Kidney (tissue), 22 donors: ENCODE measurements at places on chromosomes 3 and 15. TPM values are rescaled to one million over a fixed set of nuclear protein-coding genes. Genes with fewer than 3 reads are reported as not detected.

HES1 gene
- 77.4 TPM for polyA plus RNA-seq

SNX33 gene
- 14.2 TPM for polyA plus RNA-seq

IGF2BP2 gene
- 7.7 TPM for polyA plus RNA-seq

PPARG gene
- polyA plus RNA-seq, result 19.0 TPM

NDUFB5 gene
- 290 TPM for polyA plus RNA-seq

SEMA3G gene
- polyA plus RNA-seq, result 28.2 TPM

DNA sequence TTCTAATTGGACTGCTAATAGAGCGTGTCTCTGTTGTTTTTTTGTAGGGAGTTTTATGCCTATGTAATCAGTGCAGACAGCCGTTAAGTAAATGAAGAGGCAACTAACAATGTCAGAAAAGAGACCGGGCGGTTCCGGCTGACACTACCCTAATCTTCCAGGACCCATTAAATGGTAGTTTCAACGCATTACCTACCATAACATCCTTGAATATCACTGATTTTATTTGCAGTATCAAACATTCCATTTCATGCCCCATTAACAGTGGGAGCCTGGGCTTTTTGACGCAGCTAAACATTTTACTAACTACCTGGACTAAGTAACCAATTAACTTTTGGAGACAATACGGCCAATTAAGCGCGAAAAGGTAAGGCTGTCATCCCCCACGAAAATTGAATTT is 832.9 kb upstream of the NR2F2 start:
- no peaks in the 10 kb centered on the region for H3K27me3 ChIP-seq
- H3K4me1 ChIP-seq, result no peaks in the 10 kb centered on the region
- no peak overlapping the region for H3K4me3 ChIP-seq
- H3K36me3 ChIP-seq, result no peaks in the 10 kb centered on the region
- peak; percentile 26 for DNase-seq

DNA sequence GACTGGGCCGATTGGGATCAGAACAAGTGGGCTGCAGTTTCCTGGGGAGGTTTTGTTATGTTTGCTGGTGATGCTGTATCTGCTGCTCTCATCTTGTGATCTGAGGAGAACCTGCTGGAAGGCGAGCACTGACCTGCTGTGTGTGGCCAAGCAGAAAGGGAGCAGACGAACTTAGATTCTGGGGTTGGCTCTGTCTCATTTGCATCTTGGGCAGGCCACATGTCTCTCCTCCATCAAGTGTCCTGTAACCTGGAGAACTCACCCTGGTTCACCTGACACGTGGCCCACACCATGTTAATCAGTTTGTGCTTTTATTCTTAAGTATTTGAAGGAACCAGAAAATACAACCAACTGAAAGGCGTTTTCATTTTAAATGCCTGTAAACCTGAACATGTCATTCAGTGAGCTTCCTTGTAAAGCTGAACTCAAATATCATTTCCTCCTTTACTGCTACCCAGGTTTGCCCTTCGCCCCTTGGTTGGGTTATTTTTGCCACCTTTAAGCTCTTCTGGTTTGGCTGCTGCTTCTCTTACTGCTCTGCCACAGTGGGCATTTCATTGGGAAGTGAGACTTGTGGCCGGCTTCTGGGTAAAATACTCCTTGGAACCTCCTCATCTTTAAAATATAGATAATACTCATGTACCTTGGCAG is 33.5 kb upstream of the TRAK1 start:
- peak overlapping the region; percentile 33 for H3K27ac ChIP-seq
- H3K4me1 ChIP-seq, result peaks cover 42% of the 10 kb centered on the region
- no peak for DNase-seq
- no peak overlapping the region for H3K4me3 ChIP-seq

DNA sequence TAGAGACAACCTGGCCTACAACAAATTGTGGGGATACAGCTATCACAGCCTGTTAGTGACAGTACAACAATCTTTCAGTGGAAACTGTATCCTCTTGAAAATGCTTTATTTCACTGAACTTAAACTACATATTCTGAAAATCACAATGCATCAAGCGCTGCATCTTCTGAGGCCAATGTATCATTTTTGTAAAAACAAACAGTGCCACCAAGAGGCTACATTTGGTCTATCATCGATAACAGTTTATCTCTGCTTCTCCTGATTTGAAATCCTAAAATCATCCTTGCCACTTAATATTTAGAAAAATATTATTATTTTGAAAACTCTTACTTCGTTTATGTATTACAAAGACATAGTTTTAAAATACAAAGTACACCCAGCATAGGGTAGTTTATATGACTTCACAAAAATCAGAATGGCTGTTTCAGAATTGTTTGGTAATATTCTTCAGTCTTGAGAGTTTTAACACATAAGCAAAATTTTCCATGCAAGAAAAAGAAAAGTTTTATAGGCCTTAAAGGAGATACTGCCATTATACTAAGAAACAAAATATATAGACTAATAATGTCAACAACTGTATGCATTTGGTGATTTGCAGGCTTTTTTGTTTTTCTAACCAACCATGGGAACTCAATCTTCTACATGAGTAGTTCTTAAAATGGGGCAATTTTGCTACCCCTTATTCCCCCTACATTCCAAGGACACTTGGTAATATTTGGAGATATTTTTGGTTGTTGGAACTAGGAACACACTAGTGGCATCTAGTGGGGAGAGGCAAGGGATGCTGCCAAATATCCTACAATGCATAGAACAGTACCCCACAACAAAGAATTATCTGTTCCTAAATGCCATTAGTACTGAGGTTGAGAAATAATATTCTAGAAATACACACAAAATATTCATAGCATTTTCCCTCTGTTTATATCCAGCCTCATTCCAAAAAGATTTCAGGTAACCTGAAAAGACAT is 42.3 kb downstream of the WDR72 start:
- H3K4me1 ChIP-seq, result no peaks in the 10 kb centered on the region
- no peaks in the 10 kb centered on the region for H3K27me3 ChIP-seq

- no peak overlapping the region for H3K4me3 ChIP-seq
- DNase-seq, result no peak
- no peaks in the 10 kb centered on the region for H3K27me3 ChIP-seq
- H3K4me1 ChIP-seq, result peaks cover 33% of the 10 kb centered on the region
- H3K36me3 ChIP-seq, result no peaks in the 10 kb centered on the region
Observed at GRCh38 chr3:172065527-172065926, 26.1 kb downstream of the FNDC3B start.

DNA sequence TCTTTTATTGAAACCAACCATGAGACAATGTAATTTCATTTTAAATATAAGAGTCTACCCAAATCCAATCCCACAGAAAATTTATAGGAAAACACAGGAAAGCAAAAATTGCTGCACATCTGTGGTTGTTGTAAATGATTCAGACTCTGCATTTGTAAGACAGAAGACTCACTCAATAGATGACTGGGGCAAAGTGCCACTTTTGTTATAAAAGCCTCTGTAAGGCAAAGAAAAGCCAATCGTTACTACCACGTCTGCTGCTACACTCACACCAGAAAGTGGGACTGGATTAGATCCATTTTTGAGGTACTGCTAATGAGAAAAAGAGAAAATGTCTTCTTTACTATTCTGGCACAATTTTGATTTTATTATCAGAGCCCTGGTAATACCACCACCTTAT is 74.9 kb downstream of the SEMA6D start:
- no peak overlapping the region for H3K4me3 ChIP-seq
- H3K4me1 ChIP-seq, result no peaks in the 10 kb centered on the region
- no peaks in the 10 kb centered on the region for H3K36me3 ChIP-seq
- DNase-seq, result no peak
- H3K27me3 ChIP-seq, result no peaks in the 10 kb centered on the region

DNA sequence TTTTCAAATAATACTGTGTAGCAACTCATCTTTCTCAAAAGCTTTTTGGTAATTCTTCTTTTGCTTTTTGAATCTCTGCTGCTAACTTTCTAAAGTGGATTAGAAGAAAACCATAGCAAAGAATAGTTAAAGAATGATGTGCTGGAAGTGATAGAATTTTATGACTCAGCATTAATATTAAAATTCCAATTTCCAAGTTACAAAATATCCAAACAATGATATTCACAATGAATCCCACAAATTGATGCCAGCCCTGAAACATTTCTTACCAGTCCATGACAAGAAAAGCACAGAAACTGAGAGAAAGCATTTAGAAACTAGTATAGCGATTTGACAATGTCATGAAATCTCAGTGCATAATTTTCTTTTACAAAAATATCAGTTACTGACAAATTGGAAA is 482.2 kb downstream of the RBMS3 start:
- no peaks in the 10 kb centered on the region for H3K36me3 ChIP-seq
- DNase-seq, result no peak
- no peak overlapping the region for H3K4me3 ChIP-seq
- no peaks in the 10 kb centered on the region for H3K27me3 ChIP-seq

DNA sequence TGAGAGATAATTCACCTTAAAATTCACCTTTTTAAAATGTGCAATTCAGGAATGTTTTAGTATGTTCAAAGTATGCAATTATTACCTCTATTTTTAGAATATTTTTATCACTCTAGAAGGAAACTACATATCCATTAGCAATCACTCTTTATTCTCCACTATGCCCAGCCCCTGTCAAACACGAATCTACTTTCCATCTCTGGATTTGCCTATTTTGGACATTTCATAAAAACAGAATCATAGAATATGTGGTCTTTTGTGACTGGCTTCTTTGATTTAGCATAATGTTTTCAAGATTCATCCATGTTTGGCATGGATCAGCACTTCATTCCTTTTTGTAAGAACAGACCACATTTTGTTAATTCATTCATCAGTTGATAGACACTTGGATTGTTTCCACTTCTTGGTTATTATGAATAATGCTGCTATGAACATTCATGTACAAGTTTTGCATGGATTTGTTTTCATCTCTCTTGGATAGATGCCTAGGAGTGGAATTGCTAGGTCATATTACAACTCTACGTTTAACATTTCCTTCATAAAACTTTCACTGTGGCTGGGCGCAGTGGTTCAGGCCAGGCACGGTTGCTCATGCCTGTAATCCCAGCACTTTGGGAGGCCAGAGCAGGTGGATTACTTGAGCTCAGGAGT is 12.7 kb downstream of the HMCES start:
- peaks cover 21% of the 10 kb centered on the region for H3K36me3 ChIP-seq
- DNase-seq, result no peak
- H3K27ac ChIP-seq, result no peak overlapping the region
- H3K4me1 ChIP-seq, result no peaks in the 10 kb centered on the region
- no peaks in the 10 kb centered on the region for H3K27me3 ChIP-seq

DNA sequence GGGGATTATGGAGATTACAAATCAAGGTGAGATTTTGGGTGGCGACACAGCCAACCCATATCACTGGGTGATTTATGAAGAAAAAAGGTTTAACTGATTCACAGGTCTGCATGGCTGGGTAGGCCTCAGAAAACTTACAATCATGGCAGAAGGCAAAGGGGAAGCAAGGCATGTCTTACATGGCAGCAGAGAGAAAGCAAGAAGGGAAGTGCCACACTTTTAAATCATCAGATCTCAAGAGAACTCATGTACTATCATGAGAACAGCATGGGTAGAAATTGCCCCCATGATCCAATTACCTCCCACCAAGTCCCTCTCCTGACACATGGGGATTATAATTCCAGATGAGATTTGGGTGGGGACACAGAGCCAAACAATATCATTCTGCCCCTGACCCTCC is 59.7 kb downstream of the DPH6 start:
- DNase-seq, result no peak
- H3K4me1 ChIP-seq, result no peaks in the 10 kb centered on the region
- H3K36me3 ChIP-seq, result no peaks in the 10 kb centered on the region
- H3K4me3 ChIP-seq, result no peak overlapping the region
- H3K27ac ChIP-seq, result no peak overlapping the region

GRCh38 chr15:67184208-67184925 is 70.1 kb downstream of the AAGAB start:
- H3K36me3 ChIP-seq, result peaks cover 52% of the 10 kb centered on the region
- no peak overlapping the region for H3K27ac ChIP-seq
- H3K4me3 ChIP-seq, result no peak overlapping the region
- H3K27me3 ChIP-seq, result no peaks in the 10 kb centered on the region
- no peaks in the 10 kb centered on the region for H3K4me1 ChIP-seq
- DNase-seq, result peak; percentile 5

GRCh38 chr3:136621628-136622027 is 130.6 kb downstream of the STAG1 start:
- H3K27ac ChIP-seq, result no peak overlapping the region
- no peaks in the 10 kb centered on the region for H3K36me3 ChIP-seq
- no peaks in the 10 kb centered on the region for H3K27me3 ChIP-seq
- no peak overlapping the region for H3K4me3 ChIP-seq

DNA sequence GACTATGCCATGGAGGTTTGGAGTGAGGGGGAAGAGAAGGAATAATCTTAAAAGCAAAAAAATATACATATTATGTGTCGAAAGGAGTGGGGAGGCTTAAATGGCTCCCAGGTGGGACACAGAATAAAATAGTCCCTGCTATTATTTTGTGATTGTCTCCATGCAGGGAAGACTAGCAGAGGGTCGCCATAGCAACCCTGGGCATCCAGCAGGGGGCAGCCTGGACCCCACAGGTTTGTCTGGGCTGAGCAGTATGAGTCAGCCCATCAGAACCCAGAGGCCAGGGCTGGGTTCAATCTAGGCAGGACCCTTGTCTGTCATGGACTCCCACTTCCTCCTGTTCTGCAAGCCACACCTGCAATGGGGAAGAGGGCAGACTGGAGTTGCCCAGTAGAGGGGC is 17.6 kb upstream of the LINGO1 start:
- H3K27me3 ChIP-seq, result no peaks in the 10 kb centered on the region
- no peak overlapping the region for H3K27ac ChIP-seq
- H3K36me3 ChIP-seq, result no peaks in the 10 kb centered on the region

DNA sequence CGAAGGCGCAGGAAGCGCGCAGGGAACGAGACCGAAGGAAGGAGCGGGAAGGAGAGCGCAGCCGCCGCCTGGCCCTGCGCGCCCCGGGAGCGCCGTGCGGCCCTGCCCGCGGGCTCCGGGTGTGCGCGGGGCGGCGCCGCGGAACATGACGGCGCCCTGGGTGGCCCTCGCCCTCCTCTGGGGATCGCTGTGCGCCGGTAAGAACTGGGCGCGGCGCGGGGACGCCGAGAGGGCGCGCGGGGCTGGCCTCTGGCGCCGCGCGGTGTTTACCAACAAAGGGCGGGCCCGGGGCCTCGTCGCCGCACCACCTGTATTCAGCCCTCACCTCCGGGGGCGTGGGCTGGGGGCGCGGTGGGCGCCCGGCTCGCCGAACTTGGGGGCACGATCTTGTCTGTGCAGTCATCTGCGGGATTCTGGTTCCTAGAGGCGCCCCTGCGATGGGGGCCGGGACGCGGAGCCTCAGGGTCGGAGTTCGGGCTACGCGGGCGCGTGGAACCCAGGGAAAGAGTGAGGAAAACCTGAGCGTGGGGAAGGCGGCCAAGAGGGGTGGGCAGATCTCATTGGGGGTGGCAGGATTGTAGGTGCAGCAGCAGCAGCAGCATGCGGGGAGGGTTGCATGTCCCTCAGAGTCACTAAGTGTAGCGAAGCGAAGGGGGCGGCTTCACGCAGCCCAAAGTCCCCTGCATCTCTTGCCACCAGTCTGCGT is 641 bp downstream of the ACVR2B start:
- peak overlapping the region; percentile 75 for H3K27ac ChIP-seq
- peak; percentile 61 for DNase-seq
- H3K27me3 ChIP-seq, result no peaks in the 10 kb centered on the region

GRCh38 chr15:38061856-38062649 is 127.6 kb downstream of the TMCO5A start:
- H3K27me3 ChIP-seq, result no peaks in the 10 kb centered on the region
- no peak overlapping the region for H3K4me3 ChIP-seq
- H3K4me1 ChIP-seq, result no peaks in the 10 kb centered on the region
- no peaks in the 10 kb centered on the region for H3K36me3 ChIP-seq
